ENCODE measurements at places on chromosomes 1 and 21.
A peak's percentile ranks its signal among the peaks of the same experiment; 100 is the strongest.

GRCh38 chr1:230291731-230292620 is 134.2 kb downstream of the PGBD5 start:
- DNase-seq: no peak

DNA sequence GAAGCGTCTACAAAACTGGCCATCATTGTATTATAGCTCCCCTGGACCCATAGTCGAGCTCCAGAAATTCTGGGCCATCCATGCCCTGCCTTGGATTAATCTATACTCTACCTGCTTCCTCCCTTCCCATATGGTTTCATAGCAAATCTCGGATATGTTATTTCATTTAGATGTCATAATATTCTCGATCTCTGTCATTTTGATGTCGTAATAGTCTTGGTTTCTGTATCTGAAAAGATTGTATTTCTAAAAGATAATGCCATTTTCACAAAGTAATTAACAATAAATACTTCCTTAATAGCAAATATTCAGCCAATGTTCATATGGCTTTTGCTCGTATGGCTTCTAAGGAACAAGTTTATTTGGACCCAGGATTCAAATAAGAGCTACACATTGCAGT is 35.1 kb downstream of the DIP2A start:
- DNase-seq: no peak

GRCh38 chr21:33414926-33415325 is 11.7 kb downstream of the IFNGR2 start:
- DNase-seq: no peak

- no peak for DNase-seq
These were observed 19.8 kb upstream of the ABCD3 start for GRCh38 chr1:94398356-94398755.

- DNase-seq: no peak
These were observed 45.6 kb downstream of the CHAF1B start for GRCh38 chr21:36430841-36431240.

GRCh38 chr21:25837533-25838265 is 102.9 kb downstream of the GABPA start:
- DNase-seq: no peak

DNA sequence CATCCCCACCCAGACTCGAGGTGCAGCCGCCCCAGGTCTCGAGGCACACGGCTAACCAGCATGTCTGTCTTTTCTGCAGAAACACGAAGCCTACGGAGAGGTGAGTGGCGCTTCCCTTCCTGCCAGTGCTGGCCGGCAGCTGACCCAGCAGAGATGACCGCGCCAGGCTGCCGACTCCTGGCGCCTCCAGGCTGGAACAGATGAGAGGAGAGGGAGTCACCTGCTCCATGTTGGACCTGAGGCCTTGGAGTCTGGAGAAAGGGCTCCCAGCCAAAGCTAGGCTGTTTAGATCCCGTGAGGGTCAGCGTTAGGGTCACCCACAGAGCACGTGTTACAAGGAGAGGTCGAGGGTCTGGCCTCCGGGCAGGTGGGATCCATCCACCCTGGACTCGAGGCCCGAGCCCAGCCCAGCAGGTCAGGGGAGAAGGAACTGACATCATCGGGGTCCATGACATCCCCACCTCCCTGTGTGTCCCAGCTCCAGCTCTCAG is 14.9 kb downstream of the COL6A2 start:
- DNase-seq: no peak

GRCh38 chr1:171850651-171851350 is 9.5 kb downstream of the DNM3 start:
- no peak for DNase-seq

GRCh38 chr1:26288311-26288941 is 8.5 kb downstream of the SH3BGRL3 start:
- DNase-seq: no peak

- no peak for DNase-seq
These were observed 622.1 kb downstream of the PLPP3 start for GRCh38 chr1:55957276-55957675.

DNA sequence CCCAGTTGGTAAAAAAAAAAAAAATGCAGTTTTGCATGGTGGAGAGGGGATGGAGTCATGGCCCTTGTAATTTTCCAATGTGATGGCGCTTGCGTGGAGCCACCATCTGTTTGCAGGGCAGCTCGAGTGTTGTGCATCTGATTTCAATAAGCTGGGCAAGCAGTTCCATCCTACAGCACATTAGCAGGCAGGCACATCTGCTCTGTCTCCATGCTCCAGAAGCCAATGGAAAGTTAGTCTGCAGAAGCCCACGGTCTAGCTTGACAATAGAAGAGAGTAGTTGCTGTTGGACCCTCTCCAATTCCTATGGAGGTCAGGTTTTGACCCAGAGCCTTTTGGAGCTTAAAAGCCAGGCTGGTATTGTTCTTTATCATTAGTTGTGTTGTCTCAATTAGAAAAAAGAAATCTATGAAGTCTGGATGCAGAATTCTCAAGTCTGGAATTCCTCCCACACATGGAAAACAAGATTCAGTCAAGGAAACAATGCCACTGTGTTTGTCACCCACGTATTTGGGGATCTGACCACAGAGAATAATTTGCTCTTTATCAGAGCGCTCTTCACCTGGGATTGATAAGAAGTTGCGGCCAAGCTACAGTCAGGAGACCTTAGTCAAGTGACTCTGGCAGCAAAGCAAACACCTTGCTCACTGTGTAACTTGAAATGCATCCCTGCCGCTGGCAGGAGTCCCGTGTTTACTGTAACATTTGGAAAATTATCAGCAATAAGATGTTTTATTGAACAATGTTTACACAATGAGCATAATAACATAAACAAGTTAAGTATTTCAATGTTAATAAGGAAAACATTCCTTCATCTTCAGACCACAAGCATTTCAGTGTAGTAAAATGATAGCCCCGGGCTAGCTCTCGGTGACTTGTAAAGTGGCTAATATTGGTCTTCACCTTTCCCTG is 20.7 kb downstream of the NGF start:
- DNase-seq: no peak

DNA sequence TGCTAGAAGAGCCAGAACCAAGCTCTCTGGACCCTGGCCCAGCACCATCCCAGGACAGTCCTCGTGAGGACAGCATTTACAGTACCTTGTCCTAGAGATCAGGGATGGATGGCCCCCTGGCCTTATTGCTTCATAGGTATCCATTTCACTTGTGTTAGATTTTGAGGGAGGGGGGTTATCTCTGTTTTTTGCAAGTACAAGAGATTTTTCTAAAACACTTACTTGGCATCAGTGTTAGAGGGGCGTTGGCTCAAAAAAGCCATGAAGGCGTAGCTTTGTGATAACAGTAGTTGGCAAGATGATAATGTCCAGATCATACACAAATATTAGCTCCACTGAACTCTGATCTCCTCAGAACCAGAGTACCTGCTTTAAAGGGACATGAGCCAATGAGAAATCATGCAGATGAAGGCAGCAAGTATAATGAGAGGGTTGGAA is 5.8 kb upstream of the ATP1B1 start:
- no peak for DNase-seq

DNA sequence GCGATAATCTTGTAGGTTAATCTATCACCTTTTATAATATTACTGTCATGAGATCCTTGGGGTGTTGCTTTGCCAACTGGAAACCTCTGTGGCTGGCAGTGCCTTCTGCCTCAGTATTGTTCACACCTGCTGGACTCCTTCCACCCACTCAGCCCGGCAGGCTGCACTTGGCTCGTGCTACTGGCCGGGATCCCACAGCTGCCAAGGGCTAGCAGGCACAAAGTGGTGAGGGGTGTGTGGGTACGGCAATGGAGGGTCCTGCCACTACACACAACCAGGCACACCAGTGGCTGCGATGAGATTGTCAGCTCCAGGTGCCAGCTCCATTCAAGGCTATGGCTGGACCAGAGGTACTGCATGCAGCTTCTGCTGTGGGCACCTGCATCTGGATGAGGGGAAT is 191.2 kb upstream of the LYPLAL1 start:
- DNase-seq: no peak

GRCh38 chr1:227947386-227947675 is 401 bp downstream of the WNT9A start:
- no peak for DNase-seq

GRCh38 chr1:65164633-65165032 is 16.6 kb downstream of the AK4 start:
- no peak for DNase-seq

- DNase-seq: no peak
These were observed 9.0 kb upstream of the PRDX1 start for GRCh38 chr1:45530632-45531135.

DNA sequence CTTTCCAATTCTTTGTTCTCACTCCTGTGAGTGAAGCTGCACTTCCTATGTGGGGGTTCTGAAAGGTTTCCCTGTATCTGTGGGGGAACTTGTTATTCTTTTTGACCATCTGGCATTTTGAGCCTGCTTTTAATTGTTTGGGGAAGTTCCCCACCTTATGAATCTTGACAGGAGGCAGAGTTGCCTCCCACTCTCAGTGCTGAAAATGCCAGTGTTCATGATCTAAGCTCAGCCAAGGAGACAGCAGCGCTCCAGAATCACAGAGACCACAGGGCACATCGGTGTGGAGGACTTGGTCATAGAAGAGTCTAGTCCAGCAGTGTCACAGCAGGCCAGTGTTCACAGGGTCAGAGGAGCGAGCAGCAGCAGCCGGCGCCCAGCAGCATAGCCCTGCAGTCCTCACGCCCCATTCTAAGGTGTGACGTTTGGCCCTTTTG is 63.8 kb upstream of the PRDX6 start:
- no peak for DNase-seq

DNA sequence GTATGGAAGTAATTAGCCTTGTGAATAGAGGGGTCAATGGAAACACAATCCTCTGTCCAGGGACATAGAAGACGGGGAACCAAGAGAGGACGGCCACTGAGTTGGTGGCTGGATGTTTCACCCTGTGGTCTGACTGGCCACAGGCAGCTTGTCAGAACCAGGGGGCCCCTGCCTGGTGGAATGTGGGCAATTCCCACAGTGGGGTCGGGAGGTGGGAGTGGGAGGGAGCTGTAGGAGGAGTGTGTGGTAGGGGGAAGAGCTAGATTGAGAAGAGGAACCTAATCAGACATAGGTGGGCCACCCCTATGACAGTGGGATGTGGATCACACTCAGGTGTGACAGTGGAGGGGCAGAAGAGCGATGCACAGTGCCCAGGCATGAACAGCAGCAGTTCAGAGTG is 31.3 kb downstream of the TRIM62 start:
- no peak for DNase-seq

GRCh38 chr21:25987531-25987930 is 183.0 kb downstream of the APP start:
- no peak for DNase-seq

DNA sequence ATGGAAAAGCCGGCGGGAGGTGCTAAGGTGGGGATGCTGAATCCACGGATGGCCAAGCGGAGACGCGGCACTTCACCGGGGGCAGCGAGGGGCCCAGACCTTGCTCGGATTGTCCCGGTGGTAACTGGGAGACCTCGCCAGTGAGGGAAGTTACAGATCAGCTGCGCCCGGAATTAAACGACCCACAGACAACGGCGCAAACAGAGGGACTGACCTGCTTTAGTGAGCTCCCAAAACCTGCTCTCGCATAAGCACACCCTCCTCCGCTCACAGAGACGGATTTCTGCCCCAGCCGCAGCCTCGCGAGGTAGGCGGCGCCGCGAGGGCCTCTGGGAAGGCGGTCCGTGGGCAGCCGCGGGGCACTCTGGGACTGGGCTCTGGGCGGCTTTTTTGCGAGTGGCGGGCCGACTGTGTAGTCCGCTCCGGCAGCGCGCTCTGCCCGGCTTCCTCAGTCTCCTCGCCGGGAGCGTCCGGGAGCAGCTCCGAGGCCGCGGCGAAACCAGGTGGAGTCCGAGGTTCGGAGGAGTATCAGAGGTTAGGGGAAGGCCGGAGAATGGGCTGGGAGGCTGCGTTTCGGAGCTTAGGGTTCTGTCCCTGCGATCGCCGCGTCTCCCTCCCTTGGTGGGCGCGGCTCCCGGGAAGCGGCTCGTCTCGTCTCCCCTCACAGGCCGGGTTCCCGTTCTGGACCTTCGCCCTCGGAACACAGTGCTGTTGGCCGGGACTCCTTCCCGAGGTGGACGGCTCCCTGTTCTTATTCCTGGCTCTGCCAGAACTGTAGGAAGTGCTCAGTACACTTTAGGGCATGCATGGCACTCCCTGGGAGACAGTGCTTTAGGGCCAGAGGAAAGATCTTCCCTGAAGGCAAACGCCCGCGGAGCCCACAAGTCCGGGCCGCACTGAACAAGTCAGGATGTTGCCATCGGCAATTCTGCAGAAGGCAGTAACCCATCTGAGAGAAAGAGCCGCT is at the start of gene EXO5:
EXO5 (plus strand) TSS at position 393 of the 967 bp plus-strand sequence. CDS start 5,778 bp downstream, outside the sequence.
- peak; percentile 17 for DNase-seq

- no peak for DNase-seq
These were observed 90.8 kb upstream of the CCDC190 start for GRCh38 chr1:162951553-162952315.

DNA sequence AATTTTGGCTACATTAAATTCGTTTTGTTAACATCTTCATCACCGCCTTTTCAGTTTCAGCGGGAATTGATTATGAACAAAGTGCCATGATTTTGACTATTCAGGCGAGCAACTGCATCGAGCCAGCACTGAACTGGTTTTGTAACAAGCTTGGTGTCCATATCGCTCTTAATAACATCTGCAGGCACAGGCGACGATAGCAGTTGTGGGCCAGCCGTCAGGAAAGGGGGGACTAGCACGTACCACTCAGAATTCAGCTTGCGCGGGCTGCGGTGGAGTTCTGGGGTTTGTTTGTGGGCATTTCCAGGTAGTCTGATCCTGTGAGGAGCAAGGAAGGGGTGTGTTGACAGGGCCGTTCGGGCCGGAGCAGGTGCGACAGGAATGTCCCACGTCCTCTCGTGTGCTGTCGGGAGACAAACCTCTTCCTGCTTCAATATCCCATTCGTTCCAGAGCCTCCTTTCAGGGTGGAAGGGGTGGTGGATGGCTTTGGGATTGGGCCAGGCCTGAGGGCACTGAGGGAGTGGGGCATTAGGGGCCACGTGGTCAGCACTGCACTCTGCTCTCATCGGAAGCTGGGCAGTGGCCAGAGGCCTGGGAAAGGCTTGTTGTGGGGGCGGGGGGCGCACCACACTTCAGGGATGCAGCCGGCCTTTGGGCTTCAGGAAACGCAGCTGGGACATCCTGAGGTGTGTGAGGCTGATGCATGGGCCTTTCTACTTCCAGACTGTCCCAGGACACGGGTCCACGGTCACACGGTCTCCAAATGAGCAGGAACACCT is 39.1 kb downstream of the SKI start:
- DNase-seq: no peak

GRCh38 chr1:174352117-174352516 is 95.6 kb upstream of the GPR52 start:
- DNase-seq: no peak
